ENCODE measurements at places on chromosomes 7 and 10.

DNA sequence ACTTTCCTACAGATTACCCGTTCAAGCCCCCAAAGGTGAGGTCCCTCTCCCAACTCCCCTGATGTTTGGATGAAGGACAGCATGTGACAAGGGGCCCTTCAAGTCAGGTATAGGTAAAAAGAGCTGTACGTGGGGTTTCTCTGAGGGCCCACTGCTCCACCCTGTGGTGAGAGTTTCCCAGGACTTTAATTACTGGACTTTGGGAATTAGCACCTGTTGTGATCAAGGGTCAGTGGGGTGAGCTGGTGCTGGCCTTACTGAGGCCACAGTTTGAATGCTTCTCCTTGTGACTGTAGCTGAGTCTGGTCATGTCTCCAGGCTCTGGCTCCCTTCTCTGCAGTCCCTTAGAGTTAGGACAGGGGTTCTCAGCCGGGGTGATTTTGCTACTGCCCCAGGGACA lies 16.8 kb downstream of the UBE2D4 start:
- no peak for DNase-seq

- DNase-seq = no peak
These were observed 14.8 kb upstream of the FHIP2A start for GRCh38 chr10:114806562-114807391.

DNA sequence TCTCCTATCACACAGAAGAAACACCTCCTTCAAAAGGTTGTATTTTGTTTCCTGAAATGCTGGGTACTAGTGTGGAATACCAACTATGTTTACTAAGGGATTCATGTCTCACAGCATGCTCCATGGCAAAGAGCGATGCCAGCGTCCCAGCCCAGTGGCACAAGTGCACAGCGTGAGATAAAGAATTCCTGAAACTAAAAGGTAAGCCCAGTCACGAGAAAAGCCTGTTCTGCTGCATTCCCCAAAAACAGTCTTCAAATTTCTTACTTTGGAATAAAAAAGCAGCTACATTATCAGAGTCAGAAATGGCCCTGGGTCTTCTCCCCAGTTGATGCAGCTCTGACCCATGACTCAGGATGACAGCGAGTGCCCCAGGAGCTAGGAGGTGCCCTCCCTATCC lies 53.1 kb upstream of the DDC start:
- no peak for DNase-seq

DNA sequence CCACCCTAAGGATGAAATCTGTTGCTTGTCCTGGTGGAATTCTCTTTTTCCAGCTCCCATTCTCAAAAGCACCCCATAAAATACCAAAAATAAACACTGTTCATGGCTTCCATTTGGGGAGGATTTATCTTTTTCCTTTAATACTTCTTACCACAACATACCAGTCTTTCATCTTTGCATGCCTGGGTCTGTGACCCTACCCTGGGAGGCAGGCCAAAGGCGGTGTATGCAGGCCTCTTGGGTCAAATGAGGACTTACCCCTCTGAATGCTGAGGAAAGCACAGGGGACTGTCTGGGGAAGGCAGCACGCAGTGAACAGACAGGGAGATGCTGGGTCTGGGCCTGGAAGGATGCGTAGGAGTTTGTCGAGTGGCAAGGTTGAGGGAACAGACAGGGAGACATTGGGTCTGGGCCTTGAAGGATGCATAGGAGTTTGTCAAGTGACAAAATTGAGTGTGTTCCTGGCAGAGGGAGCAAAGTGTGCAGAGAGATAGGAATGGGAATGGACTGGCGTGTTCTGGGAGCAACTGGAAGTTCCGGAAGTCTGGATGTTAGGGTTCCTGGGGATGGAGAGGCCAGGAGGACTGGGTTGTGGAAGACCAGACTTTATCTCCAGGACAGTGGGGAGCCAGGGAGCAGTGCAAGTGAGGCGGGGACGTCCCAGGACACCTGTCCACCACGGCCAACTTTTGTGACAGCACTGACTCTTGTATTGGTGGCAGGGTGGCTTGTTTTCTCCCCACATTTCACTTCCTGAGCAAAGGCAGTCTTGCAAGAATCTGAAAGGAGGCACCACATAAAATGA lies 40.8 kb downstream of the MYL10 start:
- DNase-seq = no peak

DNA sequence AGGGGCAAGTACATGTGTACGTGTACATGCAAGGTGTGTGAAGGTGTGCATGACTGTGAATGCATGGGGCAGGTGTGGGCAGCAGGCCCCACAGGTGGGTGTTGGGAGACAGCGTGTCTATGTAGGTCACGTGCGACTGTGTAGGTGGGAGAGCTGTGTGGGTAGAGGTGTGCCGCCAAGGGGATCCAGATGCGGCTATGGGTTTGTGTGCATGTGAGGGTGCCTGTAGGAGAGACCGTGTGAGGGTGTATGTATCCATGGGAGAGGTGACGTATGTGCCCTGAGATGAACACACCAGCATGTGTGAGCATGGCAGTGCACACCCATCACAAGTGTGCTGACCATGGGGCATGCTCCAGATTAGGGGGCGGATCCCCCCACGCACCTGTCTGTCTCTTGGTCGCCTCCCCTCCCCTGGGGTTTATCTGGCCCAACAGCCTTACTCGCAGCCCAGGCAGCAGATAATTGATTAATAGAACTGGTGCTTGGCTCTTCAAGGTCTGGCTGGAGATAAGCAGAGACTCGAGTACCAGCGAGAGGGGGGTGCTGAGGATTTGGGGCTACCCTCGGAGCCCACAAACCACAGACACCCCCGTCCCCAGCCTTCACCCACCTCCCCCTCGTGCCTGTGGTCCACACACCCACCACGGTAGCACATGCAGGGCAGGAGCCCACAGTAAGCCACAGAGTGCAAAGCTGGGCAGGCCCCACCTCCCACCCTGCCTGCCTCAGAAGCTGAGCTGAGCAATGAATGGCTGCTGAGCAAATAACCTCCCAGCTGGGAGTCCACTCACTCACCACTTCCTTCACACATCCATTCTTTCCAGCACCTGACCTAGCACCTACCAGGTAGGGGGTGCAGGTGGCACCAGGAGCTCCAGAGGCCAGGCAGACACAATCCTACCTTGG lies 41.4 kb upstream of the ZMIZ1 start:
- no peak for DNase-seq

DNA sequence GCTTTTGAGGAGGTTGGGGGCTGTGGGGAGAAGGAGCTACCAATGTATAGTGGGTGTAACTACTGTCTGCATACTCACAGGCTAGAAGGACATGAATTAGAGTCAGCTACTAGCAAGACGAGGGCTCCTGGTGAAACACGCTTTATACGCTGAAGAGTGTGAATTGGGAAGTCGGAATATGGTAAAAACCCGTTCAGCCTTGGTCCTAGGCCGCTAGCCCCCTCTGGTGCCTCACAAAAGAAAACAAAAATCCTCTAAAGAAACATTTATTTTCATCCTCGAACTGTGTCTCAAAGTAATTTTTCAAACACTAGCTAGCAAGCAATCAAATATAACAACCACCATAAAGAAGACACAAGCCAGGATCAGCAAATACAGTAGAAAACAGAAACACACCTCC lies 338.1 kb upstream of the SEMA3C start:
- no peak for DNase-seq

DNA sequence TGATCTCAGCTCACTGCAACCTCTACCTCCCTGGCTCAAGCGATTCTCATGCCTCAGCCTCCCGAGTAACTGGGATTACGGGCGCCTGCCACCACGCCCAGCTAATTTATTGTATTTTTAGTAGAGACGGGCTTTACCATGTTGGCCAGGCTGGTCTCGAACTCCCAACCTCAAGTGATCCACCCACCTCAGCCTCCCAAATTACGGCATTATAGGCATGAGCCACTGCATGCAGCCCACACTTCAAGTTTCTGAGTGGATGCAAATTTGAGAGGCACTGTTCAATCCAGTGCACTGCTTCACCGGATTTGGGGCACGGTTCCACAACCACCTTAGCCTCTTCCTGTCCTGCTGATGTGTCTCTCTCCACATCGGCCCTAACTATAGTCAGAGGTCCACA lies 16.5 kb downstream of the CNPY1 start:
- DNase-seq = no peak

- DNase-seq = no peak
These were observed 401.4 kb downstream of the TNS3 start for GRCh38 chr7:47180516-47180826.

DNA sequence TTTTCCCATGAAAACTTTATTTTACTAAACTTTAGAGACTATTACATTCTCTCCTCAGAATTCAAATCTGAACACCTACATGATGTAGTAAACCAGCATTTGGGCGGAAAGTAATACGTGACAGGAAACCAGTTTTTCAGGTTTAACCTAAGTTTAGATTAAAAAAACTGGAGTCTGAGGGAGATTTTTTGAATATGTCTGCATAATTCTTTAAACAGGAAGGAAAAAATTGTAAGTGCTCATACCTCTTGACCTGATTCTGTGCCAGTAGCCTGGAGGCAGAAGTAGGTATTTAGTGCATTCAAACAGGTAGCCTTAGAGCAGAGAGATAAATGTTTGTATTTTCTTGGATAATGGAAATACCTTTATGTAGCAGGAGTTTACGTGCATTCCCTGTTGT lies 224.3 kb downstream of the MDFIC start:
- no peak for DNase-seq

- DNase-seq = no peak
These were observed 32.5 kb downstream of the ZNF438 start for GRCh38 chr10:30999070-30999712.

DNA sequence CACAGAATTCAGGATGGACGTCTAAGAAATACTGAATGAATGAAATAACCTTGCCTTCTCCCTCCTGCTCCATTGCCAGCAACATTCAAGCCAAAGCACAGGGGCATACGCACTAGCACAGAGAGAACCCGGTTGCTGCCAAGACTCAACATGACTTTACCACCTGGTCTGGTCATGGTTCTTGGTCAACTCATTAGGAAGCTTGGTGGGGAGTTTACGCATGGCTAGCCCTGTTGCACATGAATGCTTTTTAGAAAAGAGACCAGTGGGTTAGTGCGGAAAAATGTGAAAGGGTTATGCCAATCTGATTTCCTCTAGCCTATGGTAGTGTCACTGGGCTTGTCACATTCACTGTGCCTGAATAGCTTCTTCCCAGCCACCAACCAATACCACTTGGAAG lies 187.6 kb upstream of the NEBL start:
- DNase-seq = no peak

GRCh38 chr10:35219891-35220890 lies 93.5 kb downstream of the CREM start:
- DNase-seq = no peak

- DNase-seq = no peak
These were observed 4.2 kb upstream of the NKX1-2 start for GRCh38 chr10:124453960-124454610.

DNA sequence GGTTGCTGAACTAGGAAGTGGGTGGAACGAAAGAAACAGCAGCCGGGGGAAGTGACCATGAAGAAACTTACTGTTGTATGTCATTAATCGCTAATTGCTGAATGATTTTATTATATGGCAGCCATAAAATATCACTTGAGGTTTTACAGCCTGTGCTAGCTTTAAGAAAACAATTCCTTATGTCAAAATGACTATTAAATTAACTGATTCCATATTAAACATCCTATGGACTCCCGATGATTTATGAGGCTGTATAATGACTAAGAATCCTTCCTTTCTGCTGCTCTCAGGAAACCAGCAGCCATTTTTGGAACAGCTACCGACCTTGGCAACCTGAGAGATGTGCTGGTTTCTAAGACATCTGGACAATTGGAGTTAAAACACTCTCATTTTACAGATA lies 421.9 kb downstream of the SORCS3 start:
- DNase-seq = no peak

GRCh38 chr7:77975672-77976480 lies 177.3 kb downstream of the PHTF2 start:
- no peak for DNase-seq

DNA sequence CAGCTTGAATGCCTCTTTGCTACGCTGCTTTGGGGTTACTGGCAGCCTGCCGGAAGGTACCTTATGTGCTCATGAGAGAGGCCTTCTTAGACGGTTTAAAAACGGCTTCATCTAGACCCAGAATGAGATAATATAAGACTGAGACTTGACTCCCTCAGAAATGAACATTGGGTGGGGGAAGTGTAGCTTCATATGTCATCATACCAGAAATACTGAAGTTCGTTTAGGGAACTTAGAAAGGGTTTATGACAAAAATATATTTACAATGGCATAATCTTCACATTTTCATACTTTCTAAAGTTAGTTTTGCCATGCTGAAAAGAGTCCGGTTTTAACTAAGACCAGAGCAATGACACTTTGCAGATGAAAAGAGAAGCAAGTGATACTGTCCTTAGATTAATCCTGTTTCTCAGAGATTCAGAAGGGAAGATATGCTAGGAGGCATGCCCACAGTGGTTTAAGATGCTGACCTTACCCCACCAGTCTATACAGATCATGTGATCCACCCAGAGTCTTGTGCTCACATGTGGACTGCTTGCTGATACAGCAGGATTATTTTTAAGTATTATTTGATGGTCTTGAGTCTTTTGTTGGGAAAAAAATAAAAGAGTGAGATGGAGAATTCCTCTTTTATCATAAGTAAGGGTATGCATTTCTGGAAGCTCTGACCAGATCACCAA lies 40.8 kb upstream of the HGF start:
- DNase-seq = no peak

- DNase-seq = no peak
These were observed 7.7 kb upstream of the RET start for GRCh38 chr10:43069211-43069515.

GRCh38 chr7:157515342-157516041 lies 178.7 kb downstream of the DNAJB6 start:
- DNase-seq = no peak

- no peak for DNase-seq
These were observed 97.8 kb downstream of the CHST15 start for GRCh38 chr10:123995461-123996131.

DNA sequence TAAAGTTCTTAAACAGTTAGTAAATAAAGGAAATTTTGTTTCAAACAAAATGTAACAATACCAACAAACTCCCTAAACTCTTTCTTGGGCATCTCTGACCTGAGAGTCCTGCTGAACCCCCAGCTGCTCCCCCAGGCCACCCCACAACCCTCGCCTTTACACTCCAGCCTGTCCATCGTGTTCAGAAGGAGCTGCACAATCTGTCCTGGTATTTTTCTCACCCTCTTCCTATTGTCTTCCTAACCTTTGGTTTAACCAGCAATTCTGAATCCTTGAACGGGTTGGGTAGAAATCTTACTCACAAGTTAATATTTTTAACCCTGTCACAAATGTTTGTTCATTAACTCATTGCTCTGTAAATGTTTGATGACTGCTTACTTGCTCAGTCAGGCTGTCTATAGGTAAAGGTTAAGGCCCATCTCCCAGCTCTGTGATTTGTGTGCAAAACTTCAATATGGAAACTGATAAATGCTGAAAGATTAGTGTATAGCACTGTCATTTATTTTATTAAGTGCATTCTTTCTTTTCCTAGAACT lies 16.8 kb downstream of the SFRP4 start:
- DNase-seq = no peak

- DNase-seq = peak; percentile 45
These were observed 789 bp downstream of the PDGFA start for GRCh38 chr7:518630-519483.

GRCh38 chr7:71780282-71780681 lies 631.9 kb downstream of the CALN1 start:
- no peak for DNase-seq

- no peak for DNase-seq
These were observed 43.7 kb downstream of the UNC5B start for GRCh38 chr10:71255808-71256660.

Data from T1000 (cell line).